ENCODE measurements at places on chromosomes 2 and 18.

DNA sequence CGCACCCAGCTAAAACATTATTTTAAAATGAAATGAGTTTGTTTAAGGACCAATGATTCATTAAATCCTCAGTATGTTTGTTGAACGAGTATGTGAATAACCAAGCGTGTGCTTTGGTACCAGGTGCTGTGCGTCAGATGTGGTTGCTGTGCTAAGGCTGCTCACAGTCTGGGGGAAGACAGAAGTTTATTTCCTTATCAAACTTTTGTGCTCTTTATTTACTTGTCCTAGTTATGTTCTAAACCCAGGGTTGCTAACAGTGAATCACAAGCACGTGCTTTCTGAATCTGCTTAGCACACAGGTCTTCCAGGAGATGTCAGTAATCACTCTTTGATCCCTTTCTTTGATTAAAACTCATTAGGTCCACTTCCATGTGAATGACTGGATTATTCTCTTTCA, 37.0 kb downstream of the RAPGEF4 start:
- no peak for DNase-seq

DNA sequence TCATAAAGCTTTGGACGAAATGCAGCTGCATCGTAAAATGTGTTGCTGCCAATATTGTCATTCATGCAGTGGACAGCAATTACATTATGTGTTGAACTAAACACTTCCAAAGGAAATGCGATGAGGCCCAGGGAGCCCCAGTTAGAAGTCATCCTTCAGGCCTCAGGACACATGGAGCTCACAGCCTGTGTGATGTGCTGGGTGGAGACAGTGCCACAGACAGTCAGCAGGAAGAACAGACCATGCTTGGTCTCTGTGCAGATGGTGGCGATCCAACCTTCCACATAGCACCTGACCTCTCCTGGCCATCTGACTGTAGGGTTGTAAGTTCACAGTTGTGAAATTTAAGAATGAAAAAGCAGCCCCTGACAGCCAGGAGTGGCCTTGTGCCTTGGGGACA, 118.3 kb upstream of the ALKAL2 start:
- DNase-seq: no peak

DNA sequence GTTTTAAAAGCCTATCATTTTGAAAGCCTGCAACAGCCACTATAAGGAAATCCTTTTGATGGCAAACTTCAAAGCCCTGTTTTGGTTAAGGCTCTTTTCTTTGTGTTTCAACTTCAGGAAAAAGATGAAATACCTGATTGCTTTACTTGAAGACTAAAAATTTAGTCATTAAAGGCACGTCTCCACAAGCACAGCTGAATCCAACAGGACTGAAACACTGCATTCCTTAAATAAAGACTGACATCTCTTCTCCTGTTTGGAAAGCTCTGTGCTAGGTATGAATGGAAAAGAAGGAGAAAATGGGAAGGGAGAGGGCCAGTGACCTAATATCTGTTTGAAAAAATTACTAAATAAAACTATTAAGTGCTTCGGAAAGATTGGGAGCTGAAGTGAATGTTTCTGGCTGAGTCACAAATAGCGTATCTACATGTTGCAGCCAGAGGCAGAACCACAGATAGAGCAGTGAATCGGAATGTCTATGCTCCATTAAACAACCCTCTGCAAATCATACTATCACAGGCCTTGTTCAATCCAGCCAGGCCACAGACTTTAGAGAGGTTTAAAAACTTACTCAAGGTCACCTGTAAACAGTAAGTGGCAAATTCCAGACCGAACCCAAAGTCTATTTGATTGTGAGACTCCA, 21.1 kb upstream of the RALBP1 start:
- no peak for DNase-seq

DNA sequence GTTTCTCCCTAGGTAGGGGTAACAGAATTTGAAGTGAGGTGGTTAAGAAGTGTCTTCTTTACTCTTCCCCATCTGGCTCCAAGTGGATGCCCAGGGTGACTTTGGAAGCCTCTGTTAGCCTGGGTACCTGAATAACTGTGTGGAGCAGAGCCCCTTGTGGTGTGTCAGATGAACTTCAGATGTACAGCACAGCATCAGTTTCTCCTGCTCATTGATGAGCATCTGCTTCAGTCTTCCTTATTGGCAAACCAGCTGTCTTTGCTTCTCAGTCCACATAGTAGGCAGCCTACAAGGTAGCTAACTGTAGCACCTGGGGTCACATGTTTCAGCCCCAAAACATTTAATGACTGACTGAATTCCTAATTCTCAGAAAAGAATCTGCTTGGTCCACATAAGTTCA, 56.2 kb upstream of the ATP8B1 start:
- DNase-seq: no peak

GRCh38 chr2:121570036-121570666, 39.5 kb downstream of the RNU4ATAC start:
- DNase-seq: no peak

GRCh38 chr2:44615950-44616518, 254.3 kb downstream of the CAMKMT start:
- DNase-seq: no peak

GRCh38 chr2:241680827-241681599, 5.6 kb downstream of the DTYMK start:
- no peak for DNase-seq

GRCh38 chr2:70703900-70704549, 64.0 kb downstream of the ADD2 start:
- DNase-seq: no peak

GRCh38 chr2:53448591-53448990, 319.0 kb upstream of the CHAC2 start:
- no peak for DNase-seq

- no peak for DNase-seq
Observed at GRCh38 chr2:133400411-133400810, 167.9 kb downstream of the NCKAP5 start.

DNA sequence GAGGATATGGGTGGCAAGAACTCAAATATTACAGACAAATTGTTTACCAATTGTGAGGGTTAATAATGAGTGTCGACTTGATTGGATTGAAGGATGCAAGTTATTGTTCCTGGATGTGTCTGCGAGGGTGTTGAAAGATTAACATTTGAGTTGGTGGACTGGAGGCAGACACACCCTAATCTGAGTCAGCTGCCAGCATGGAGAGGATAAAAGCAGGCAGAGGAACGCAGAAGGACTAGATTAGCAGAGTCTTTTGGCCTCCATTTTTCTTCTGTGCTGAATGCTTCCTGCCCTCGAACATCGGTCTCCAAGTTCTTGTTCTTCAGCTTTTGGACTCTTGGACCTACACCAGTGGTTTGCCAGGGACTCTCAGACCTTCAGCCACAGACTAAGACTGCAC, 1503.7 kb downstream of the LRP1B start:
- no peak for DNase-seq

GRCh38 chr2:167842047-167842446, 405.3 kb downstream of the STK39 start:
- no peak for DNase-seq

GRCh38 chr2:72274380-72274797, 126.7 kb upstream of the CYP26B1 start:
- no peak for DNase-seq

DNA sequence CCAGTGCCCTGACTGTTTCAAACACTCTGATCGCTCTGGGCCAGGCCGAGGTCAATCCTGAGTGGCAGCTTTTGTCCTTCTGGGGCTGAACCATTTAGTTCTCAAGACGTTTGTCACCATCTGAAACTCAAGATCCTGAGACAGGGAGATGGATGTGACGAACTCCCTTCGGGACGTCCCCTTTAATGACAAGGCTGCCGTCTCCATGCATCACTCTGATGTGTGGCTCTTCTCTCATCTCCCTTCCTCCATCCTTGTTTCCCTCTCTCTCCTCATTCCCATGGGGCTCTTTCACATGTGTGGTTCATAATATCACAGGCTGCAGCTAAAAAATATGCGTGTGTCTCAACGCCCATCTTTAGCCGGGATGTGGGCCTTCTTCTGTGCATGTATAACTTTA, 189.6 kb downstream of the DNER start:
- no peak for DNase-seq

DNA sequence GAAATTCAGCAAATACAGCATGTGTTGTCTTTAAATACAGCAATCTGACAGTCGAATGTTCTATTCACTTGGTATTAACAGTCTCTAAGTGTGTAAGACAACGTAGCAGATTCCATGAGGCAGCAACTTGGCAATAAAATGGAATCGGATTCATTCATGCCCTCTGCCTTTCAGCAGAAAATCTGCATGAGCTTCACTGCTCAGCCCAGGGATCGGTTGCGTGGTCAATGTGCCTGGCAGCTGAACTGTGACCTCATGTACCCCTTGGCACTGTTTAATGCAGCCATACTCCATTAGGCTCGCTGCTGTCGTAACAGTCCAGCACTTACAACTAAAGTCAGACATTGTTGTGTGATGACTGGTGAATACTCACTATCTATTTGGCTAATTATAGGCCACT, 17.7 kb upstream of the RGPD4 start:
- no peak for DNase-seq

DNA sequence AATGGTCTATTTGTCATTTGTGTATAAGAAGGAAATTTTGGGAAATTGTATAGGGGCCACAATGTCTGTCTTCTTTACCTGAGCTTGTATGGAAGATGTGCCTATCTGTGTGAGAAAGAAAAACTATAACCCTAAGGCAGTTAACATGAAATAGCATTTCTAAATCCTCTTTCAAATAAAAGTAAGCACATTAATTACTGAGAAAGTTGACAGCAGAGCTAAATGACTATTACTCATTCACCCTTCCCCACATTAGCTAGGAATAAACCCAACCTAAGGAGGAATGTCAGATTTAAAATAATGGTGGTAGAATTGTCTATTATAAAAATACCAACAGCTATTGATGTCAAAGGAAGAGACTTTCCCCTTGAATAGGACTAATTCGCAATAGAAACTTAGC, 56.2 kb downstream of the SLC38A11 start:
- no peak for DNase-seq

GRCh38 chr2:157304811-157305722, 20.6 kb downstream of the ERMN start:
- DNase-seq: no peak

GRCh38 chr2:110680709-110681108, 2.8 kb upstream of the BUB1 start:
- DNase-seq: no peak

DNA sequence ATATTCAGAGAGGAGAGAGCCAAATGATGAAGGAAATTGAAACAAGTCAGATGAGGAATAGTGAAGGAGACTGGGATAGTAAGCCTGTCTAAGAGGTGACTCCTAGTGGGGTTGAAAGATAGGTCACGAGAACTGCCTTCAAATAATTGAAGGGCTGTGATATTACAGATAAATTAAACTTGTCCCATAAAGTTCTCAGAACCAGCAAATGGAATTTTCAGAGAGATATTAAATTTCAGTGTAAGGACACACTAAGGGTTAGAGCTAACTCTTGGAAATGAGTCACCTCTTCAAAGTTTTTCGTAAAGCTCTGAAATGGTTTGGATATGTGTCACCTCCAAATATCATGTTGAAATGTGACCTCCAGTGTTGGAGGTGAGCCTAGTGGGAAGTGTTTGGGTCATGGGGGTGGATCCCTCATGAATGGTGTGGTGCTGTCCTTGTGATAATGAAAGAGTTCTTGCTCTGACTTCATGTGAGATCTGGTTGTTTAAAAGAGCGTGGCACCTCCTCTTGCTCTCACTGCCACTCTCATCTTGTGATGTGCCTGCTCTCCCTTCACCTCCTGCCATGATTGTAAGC, 87.3 kb downstream of the BABAM2 start:
- no peak for DNase-seq

DNA sequence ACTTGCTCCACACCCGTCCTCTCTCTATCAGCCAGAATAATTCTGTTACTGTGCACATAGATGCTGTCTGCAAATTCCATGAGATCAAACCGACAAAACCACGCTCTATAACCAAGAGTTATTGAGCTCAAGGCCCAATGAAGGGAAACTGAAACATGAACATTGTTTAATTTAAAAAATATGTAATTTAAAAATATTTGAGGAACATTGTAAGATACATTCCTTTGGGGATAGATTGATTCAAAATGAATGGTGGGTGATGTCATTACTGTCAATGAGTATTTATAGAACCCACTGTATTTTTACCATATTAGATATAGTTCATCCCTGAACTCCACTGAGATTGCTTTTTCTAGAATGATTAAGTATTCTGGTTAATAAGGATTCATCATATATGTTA, 50.4 kb downstream of the NCKAP5 start:
- no peak for DNase-seq

DNA sequence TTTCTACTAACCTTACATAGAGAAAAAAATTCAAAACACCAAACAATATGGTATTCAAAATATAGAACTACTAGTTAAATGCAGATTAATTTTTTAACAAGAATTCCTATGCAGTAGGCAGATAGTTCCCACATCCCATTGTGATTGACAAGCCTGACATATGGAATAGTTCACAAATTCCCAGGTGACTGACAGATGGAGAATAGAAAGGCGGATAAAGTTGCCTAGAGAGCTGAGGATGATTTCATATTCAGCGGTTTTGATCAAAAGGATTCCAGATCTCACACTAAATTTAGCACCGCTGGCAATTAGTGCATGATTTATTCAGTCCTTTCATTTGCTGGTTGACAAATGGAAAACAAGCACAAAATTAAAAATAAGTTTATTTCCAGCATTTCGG, 733.7 kb upstream of the POU3F3 start:
- no peak for DNase-seq

DNA sequence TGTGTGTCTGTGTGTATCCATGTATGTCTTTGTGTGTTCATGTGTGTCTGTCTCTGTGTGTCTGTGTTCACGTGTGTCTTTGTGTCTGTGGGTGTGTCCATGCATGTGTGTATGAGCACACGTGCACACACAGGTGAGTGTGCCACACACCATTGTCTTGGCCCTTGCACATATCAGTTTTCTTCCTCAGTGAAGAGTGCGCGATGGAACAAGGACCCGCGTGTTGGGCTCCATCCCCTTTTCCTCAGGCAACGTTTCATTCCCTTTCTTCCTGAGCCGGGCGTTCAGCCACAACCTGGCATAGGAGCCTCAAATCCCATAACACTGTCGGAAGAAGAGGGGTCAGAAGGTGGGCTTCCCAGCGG, 74.3 kb downstream of the PTGR3 start:
- no peak for DNase-seq

DNA sequence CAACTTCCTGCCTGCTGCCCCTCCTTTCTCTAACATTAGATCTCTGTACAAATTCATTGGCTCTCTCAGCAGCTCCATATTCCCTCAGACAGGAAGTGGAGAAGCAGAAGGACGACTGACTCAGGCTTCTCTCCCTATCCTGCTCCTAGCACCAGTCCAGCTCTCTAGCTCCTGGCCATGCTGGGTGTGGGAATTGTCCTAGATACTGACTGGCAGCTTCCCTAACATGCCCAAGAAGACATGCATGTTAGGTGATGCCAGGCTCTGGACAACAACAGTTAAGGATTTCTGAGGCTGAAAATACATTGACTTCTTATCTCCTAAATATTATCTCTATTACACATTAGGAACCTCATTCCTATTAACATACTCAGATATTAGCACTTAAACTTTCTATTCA, 292.9 kb downstream of the IKZF2 start:
- no peak for DNase-seq

GRCh38 chr2:222594679-222595078, 61.2 kb downstream of the FARSB start:
- no peak for DNase-seq

- no peak for DNase-seq
Observed at GRCh38 chr2:96264656-96265348, 995 bp downstream of the TMEM127 start.

All from stimulated activated CD8-positive, alpha-beta memory T cell treated with anti-CD3 and anti-CD28 coated beads, Interleukin-15, amount 100 ng/mL, for 1 hour (primary cell).